ENCODE measurements at places on chromosomes 3 and 15.

GRCh38 chr15:25847051-25847450, 16.1 kb downstream of the ATP10A start:
- ATAC-seq, result no peak

- no peak for ATAC-seq
Measured at GRCh38 chr3:58271901-58272501, 34.0 kb upstream of the RPP14 start.

GRCh38 chr3:58043933-58044332, 35.7 kb downstream of the FLNB start:
- no peak for ATAC-seq

DNA sequence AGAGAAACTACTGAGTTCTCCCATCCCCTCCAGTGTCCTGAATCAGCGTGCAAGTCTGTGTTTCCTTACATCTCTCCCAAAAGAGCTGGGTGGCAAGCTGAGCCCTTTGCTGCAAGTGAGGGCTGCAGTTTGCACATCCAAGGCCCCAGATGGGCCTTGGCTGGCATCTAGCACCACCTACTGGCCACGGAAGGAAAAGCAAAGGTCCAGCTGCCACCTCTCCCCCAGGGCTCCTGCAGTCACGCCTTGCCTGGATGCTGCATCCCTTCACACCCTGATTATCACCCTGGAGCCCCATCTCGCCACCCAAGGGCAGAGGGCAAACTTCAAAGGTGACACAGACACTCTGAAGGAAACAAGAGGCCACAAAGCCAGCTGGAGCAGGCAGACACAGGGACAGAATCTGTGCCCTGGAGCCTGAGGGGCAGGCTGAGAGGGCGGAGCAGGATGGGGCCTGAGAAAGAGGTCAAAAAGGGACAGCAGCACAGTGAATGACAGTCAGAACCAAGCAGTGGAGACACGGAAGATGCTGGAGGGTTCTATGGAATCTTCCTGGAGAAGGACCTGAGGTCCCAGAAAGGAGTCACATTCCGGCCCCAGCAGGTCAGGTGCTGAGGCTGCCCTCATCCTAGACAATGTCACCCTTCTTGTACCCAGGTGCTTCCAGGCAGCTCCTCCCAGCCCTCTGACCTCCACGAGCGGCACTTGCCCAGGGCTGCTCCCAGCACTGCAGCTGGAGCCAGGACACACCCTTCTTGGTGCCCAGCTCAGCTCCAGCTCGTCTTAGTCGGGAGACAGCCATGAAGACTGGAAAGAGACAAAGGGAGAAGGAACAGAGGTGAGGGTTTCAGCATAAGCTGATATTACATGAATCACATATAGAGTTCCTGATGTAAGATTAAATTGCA, 18.3 kb upstream of the NTRK3 start:
- no peak for ATAC-seq

- ATAC-seq, result no peak
Measured at GRCh38 chr15:92149465-92149864, 244.2 kb upstream of the ST8SIA2 start.

GRCh38 chr3:39166134-39166710, 12.8 kb upstream of the CSRNP1 start:
- peak; percentile 63 for ATAC-seq

DNA sequence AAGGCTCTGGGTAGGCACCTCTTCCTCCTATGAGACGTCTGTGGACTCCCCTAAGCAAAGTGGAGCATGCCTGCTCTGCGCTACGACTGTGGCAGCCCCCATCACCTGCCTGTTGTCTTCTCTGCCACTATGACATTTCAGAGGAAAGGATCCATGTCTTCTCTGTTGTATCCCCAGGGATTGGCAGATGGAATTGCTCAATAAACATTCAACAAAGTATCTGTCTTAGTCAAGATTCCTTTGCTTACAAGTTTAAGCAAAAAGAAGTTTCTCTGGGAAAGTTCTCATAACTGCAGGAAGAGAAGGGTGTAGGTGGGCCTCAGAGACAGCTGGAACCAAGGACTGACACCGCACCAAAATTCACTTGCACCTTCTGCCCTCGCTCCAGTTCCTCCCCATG, 34.3 kb downstream of the AMOTL2 start:
- ATAC-seq, result no peak

GRCh38 chr15:91622235-91622634, 231.3 kb upstream of the SLCO3A1 start:
- no peak for ATAC-seq

GRCh38 chr3:12370758-12371157, 81.9 kb downstream of the PPARG start:
- ATAC-seq, result no peak
